ENCODE measurements at places on chromosomes 13 and 19.

DNA sequence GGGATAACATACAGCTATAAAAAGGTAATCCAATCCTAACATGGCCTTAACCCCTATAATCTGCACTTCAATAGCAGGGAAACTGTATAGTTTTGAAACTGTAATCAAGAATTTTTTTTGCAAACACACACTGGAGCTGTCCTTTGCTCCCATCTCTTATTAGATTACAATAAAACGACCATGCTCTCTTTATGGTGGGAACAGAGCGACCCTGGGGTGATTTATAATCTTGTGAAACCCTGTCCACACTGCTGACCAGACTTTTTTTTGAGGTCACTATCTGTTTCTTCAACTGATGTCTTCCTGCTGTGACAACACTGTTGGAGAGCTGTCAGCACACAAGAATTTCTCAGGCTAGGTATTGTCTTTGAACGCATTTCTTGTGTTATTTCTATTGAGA lies 35.3 kb downstream of the DACH1 start:
- DNase-seq: no peak

DNA sequence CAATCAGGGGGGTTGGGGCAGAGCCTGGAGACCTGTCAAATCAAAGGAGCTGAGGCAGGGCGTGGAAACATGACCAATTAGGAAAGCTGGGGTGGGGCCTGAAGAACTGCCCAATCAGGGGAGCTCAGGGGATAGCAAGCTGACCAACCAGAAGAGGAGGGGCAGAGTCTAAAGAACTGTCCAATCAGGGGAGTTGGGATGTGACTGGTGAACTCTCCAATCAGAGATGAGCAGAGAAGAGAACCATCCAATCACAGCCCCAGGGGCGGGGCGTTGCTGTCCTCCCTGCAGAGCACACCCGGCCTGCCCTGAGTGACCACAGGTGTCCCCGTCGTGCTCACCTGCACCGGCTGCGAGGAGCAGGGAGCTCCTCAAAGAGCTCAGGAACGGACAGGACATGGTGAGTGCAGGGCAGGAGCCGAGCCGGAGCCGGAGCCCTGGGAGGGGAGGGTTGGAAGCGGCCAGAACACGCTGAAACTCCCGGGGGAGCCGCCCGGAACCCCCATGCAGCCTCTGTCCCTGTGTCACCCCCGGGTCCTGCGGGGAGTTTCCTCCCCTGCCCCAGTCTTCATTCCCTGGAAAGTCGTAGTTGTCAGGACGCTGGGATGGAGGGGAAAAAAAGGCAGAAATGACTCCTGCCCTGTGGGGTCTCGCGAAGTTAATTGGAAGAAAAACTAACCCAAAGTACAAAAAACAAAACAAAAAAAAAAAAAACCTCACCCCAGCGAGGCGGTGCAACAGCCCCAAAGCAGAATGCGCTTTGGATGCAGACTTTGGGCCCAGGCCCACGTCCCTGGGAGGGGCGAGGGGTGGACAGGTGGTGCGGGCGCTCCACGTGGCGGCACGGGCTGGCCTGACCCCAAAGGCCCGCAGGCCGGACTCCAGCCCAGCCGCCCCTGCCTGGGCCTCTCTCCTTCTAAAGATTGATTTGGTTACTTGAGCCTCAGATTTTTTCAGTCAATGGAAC lies at the start of gene ZNF556:
ZNF556 (plus strand) TSS at position 311 of the 967 bp plus-strand sequence; CDS start at position 398, 87 bp downstream.
- DNase-seq: no peak

GRCh38 chr13:110907951-110908898 lies 6.6 kb downstream of the ANKRD10 start:
- DNase-seq: no peak

- no peak for DNase-seq
Observed at GRCh38 chr19:49666120-49666444, 349 bp downstream of the BCL2L12 start.

DNA sequence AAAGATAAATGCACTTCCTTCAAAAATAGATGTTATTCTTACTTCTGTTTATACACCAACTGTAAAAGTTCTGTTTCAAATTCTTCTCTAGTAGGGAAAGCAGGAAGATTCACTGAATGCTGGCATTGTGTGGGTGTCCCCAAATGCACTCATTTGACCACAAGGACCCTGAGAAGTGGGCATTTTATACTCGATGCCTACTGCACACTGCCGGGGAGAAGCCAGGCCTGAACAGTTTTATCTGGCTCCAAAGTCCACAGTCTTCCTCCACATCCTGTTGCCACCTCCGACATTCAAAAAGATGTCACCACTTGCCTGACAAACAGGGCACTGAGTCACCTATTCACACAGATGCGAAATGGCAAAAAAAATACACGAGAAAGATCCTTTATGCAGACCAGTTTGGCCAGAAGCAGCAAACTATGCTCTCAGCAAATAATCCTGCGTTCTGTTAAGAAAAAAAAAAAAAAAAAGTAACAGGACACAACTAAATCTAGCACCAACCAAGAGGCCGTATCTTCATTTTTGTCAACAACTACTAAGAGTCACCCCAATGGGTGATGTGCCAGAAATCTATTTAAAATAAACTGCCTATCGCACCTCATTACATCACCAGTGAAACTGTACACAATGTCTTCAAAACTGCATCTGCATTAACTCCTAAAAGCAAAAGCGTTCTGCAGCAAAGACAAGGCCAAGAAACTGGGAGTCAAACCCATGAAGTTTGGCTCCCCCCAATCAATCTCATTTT lies 6.2 kb downstream of the ZC3H4 start:
- DNase-seq: no peak
